Mesothelial cell of epicardium (in vitro differentiated cells): ENCODE measurements at places on chromosomes 7 and 10. TPM values are rescaled to one million over a fixed set of nuclear protein-coding genes. Genes with fewer than 3 reads are reported as not detected.
A peak's percentile ranks its signal among the peaks of the same experiment; 100 is the strongest.

Gene GPR158
- total RNA-seq: 7.3 to 7.9 TPM (median 7.5 TPM) in 3 replicates

DNA sequence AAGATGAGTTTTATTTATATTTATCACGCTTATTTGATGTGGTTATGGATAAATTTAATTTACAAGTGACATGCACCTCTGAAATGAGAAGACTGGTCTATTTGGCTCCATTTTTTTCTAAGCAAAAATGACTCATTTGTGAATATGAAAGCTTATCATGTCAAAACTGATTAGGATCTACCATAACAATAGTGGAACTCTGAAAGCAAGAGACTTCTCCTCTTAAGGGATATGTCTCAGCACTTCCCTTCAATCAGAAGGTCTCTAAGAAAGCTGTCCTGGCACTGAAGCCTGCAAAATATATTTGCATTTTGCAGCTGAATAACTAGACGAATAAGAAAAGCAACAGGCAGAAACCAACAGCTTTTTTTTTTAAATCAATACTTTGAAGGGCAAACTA is 12.7 kb downstream of the FAS start:
- DNase-seq: no peak
- H3K4me3 ChIP-seq: no peak overlapping the region
- peaks cover 17% of the 10 kb centered on the region for H3K4me1 ChIP-seq
- no peaks in the 10 kb centered on the region for H3K36me3 ChIP-seq
- no peak overlapping the region for H3K27ac ChIP-seq
- H3K27me3 ChIP-seq: no peaks in the 10 kb centered on the region

DNA sequence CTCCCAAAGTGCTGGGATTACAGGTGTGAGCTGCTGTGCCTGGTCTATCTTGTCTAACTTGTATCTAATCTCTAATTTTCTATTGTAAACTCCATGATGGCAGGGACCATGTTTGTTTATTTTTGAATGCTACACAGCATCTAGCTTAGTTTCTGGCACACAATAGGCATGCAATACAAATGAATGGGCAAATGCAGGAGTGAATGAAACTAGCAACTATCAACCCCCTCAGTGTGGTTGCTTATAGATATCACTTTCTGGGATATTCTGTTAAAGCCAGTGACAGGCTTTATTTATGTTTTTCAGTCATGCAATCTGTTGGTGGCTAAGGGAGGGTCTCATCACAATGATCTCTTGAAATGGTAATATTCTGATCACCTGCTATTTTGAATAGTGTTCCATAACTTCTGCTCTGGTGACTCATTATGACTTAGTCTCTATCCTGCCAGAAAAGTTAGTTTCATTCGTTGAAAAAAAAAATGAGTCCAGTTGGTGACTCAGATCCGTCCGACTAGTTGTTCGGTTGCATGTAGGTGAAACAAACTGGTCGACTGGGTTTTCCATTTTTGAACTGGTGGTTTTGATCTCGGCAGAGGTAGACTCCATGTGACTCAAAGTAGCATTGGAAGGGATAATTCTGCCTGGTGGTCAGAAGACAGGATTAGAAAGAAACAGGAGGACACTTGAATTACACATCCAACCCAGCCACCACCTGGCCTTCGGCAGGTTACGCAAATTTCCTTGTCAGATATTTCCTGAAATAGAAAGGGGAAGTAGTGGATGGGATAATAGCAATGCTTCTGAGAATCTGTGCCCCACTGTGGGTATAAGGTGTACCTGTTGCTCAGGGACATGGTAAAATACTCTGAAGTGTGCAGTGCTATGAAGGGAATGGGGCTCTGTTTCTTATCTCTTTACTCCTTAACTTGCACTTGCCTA is 76.8 kb downstream of the GATA3 start:
- DNase-seq: no peak
- no peaks in the 10 kb centered on the region for H3K4me1 ChIP-seq
- no peaks in the 10 kb centered on the region for H3K36me3 ChIP-seq
- H3K4me3 ChIP-seq: no peak overlapping the region
- H3K27me3 ChIP-seq: peaks cover 3% of the 10 kb centered on the region

DNA sequence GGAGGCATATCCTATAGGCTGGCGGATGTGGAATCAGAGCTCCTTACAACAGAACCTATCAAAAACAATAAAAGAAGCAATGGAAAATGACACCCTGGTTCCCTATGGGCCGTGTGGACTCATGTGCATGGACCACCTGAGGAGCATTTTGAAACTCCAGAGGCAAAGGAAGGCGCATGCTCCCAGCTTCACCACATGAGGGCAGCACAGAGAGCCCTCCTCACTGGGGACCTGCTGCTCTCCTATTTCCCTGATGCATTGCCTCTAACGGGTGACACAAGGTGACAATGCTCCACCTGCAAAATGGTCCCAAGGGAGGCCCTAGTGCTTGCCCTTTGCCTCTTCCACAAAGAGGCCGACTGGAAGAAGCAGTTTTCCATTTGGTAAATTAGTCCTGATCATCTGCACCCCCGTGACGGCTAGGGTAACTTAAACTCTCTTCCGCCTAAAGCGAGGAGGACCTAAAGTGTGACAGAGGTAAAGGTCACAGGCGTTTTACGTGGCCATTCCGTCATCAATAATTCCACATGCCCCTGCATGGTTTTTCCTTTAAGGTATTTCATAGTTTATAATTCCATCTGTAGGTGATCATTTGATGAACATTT is 67.7 kb downstream of the GPAM start:
- no peak for DNase-seq
- no peak overlapping the region for H3K27ac ChIP-seq
- no peaks in the 10 kb centered on the region for H3K36me3 ChIP-seq
- H3K4me1 ChIP-seq: no peaks in the 10 kb centered on the region
- H3K4me3 ChIP-seq: no peak overlapping the region
- H3K27me3 ChIP-seq: peaks cover 34% of the 10 kb centered on the region

GRCh38 chr10:28947171-28947570 is 269.9 kb downstream of the BAMBI start:
- H3K27me3 ChIP-seq: no peaks in the 10 kb centered on the region
- peaks cover 30% of the 10 kb centered on the region for H3K4me1 ChIP-seq
- peaks cover 10% of the 10 kb centered on the region for H3K36me3 ChIP-seq
- no peak for DNase-seq
- peak overlapping the region; percentile 80 for H3K27ac ChIP-seq

DNA sequence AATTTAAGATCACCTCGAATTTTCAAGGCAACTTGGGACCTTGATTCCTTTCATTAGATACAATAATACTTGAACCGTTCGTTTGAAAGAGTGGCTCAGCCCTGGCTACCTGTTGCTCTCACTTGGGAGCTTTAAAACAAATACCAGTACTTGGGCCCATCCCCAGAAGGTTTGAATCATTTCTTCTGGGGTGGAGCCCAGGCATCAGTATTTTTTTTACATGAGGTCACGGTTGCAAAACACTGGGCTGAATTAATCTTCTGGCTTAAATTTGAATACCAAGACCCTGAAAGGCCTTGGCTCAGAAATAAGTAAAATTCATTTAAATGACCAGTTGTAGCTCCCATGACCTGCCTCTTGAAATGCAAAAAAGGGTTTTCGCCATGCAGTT is 214.9 kb downstream of the CREB5 start:
- no peak for DNase-seq
- no peak overlapping the region for H3K27ac ChIP-seq
- H3K36me3 ChIP-seq: no peaks in the 10 kb centered on the region
- peaks cover 26% of the 10 kb centered on the region for H3K4me1 ChIP-seq

GRCh38 chr10:117621795-117622420 is 79.4 kb downstream of the EMX2 start:
- peaks cover 27% of the 10 kb centered on the region for H3K27me3 ChIP-seq
- DNase-seq: no peak
- no peak overlapping the region for H3K27ac ChIP-seq
- no peaks in the 10 kb centered on the region for H3K36me3 ChIP-seq
- H3K4me3 ChIP-seq: no peak overlapping the region
- H3K4me1 ChIP-seq: no peaks in the 10 kb centered on the region

Gene LRRN3
- total RNA-seq: 8.7 to 10.1 TPM (median 9.4 TPM) in 3 replicates

DNA sequence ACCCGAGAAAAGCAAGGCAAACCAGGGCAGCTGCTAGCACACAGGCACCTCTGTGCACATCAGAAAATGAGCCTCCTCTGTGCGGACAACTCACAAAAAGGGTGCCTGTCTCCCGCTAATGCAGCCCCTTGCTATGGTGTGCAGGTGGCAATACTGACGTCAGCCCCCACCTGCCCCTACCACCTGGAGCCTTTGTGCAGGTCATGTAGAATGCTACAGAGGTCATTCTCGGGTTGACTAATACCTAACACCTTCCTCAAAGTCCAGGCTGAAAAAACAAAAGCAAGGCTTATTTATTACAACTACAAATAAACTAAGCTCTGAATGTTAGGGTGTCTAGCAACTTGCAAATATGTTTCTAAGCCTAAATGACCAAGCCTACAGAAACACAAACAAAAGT is 13.9 kb downstream of the PIP4K2A start:
- H3K36me3 ChIP-seq: peaks cover 2% of the 10 kb centered on the region
- no peak overlapping the region for H3K4me3 ChIP-seq
- DNase-seq: no peak
- no peaks in the 10 kb centered on the region for H3K27me3 ChIP-seq
- no peak overlapping the region for H3K27ac ChIP-seq

DNA sequence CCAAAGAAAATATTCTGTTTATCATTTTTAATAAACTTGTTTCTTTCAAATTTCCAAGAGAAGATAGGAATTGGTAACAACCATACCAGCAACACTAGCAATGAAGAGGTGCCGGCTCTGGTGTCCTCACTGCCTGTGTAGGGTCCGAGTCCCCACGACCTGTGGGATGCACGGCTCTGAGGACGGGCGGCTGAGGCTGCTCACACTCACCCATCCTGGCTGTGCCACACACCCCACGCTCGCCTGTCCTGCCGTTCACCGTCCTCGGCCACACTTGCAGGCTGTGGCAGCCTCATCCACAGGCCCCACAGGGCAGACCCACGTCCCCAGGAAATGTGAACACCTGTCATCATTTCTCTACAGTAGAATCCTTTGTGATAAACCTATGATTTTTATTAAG is 48.2 kb upstream of the DPYSL4 start:
- H3K4me3 ChIP-seq: no peak overlapping the region
- peaks cover 9% of the 10 kb centered on the region for H3K27me3 ChIP-seq
- H3K36me3 ChIP-seq: no peaks in the 10 kb centered on the region
- H3K27ac ChIP-seq: no peak overlapping the region

DNA sequence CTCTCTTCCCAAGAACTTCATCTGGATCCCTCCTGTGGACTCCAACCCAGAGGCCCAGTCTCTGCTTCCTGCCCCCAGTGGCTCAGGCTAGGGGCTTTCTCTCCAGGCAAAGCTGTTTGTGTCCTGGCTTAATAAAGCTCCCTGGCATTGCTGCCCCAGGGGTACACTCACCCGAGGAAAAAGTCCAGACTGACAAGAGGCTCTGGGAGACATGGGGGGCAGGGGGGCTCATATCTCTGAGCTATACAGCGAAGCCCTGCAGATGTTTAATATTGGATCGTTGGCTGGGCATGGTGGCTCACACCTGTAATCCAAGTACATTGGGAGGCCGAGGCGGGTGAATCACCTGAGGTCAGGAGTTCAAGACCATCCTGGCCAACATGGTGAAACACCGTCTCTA is 10.7 kb upstream of the COMTD1 start:
- no peaks in the 10 kb centered on the region for H3K36me3 ChIP-seq
- no peak overlapping the region for H3K4me3 ChIP-seq
- no peak for DNase-seq
- peaks cover 5% of the 10 kb centered on the region for H3K4me1 ChIP-seq
- peaks cover 6% of the 10 kb centered on the region for H3K27me3 ChIP-seq

Gene PODXL
- 213 to 245 TPM (median 216 TPM) in 3 replicates for total RNA-seq

Gene BAG3
- total RNA-seq: 22.2 to 23.3 TPM (median 23.0 TPM) in 3 replicates

Gene HACD1
- 10.9 to 14.7 TPM (median 13.6 TPM) in 3 replicates for total RNA-seq

GRCh38 chr7:11078247-11078834 is 104.7 kb downstream of the PHF14 start:
- no peaks in the 10 kb centered on the region for H3K27me3 ChIP-seq
- H3K4me1 ChIP-seq: peaks cover 2% of the 10 kb centered on the region
- no peak overlapping the region for H3K27ac ChIP-seq
- H3K36me3 ChIP-seq: peaks cover 17% of the 10 kb centered on the region

GRCh38 chr10:92241158-92241500 is 49.7 kb downstream of the CPEB3 start:
- peak overlapping the region; percentile 83 for H3K27ac ChIP-seq
- H3K4me3 ChIP-seq: peak overlapping the region; percentile 77
- peaks cover 5% of the 10 kb centered on the region for H3K36me3 ChIP-seq
- peaks cover 31% of the 10 kb centered on the region for H3K4me1 ChIP-seq

- H3K27ac ChIP-seq: no peak overlapping the region
- no peak overlapping the region for H3K4me3 ChIP-seq
- no peaks in the 10 kb centered on the region for H3K36me3 ChIP-seq
- H3K27me3 ChIP-seq: peaks cover 95% of the 10 kb centered on the region
- H3K4me1 ChIP-seq: no peaks in the 10 kb centered on the region
Observed at GRCh38 chr10:75718991-75719390, 287.6 kb downstream of the LRMDA start.

DNA sequence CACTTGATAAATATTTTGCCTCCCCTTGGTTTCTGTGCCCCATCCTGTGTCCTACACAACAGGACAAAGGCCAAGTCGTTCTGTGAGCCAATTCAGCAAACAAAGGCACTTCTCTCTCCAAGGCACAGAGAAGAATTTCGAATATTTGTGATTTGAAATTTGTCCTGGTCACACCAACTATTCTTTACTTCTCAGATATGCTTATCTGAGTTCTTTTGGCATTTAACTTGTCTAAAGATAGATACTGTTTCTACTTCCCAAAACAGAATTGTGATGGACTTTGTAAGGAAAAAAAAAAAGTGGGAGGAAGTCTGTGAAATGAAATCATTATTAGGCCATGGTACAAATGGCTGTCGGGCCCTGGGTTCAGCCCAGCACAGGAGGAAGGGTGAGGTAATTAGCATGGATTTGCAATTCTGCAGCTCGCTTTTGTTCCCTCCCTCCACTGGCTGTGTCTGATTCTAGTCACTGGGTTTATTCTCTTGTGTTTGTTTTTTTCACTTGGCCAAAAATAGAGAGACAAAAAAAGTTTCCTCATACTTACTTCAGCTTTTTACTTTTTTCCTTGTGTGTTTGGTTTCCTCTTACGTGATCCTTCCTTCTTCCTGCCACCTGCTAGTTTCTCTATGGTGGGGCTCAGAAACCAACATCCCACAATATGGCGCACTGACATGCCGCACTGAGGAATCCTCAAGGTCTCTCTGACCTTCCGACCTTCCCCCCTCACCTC is 108.2 kb upstream of the MKLN1 start:
- no peaks in the 10 kb centered on the region for H3K4me1 ChIP-seq
- no peak overlapping the region for H3K4me3 ChIP-seq
- no peak for DNase-seq
- H3K27me3 ChIP-seq: no peaks in the 10 kb centered on the region
- H3K27ac ChIP-seq: no peak overlapping the region

DNA sequence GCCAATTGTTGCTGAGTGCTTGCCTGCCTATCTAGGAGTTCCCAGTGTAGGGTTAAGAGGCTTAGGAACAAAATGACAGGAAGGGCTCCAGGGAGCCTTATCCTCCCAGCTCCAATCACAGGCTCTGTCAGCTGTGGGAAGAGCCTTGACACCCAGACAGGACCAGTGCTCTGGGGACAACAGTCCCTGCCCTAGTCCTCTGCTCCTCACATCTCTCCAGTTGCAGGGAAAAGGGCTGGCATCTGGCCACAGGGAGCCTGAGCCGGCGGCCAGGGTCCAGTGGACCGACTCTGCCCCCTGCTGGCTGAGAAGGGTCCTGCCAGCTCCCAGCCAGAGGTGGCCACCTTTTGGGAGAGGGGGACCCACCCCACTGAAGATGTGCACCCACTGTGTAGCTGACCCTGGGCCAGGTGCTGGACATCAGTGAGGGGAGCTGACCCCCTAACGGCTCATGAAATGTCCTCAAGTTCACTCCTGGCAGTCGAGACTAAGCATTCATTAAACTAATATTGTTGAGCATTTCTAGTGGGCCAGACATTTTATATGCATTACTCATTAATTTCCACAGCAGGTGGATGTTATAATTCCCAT is 17.6 kb downstream of the DNAJB12 start:
- H3K4me3 ChIP-seq: no peak overlapping the region
- no peaks in the 10 kb centered on the region for H3K27me3 ChIP-seq
- peak; percentile 79 for DNase-seq
- H3K4me1 ChIP-seq: peaks cover 33% of the 10 kb centered on the region
- H3K27ac ChIP-seq: peak overlapping the region; percentile 39

Gene ASZ1
- 0.18 TPM in 1 of 3 replicates, not detected in the others for total RNA-seq

Gene ZNF316
- total RNA-seq: 55.9 to 58.5 TPM (median 57.9 TPM) in 3 replicates
